HCT116 (cell line): ENCODE measurements at places on chromosomes 16 and 17.
A peak's percentile ranks its signal among the peaks of the same experiment; 100 is the strongest.

- H3K36me3 ChIP-seq, result no peaks in the 10 kb centered on the region; the same call in 1 of the 2 replicates
- no peak overlapping the region for H3K27ac ChIP-seq
- no peak for DNase-seq
- H3K4me3 ChIP-seq, result no peak overlapping the region
- no peaks in the 10 kb centered on the region for H3K27me3 ChIP-seq
- peaks cover 47% of the 10 kb centered on the region for H3K4me1 ChIP-seq
Measured at GRCh38 chr16:84726669-84727467, 27.1 kb downstream of the USP10 start.

GRCh38 chr17:33896263-33896662 is 358.8 kb upstream of the CCL2 start:
- no peaks in the 10 kb centered on the region for H3K4me1 ChIP-seq
- no peak overlapping the region for H3K4me3 ChIP-seq

DNA sequence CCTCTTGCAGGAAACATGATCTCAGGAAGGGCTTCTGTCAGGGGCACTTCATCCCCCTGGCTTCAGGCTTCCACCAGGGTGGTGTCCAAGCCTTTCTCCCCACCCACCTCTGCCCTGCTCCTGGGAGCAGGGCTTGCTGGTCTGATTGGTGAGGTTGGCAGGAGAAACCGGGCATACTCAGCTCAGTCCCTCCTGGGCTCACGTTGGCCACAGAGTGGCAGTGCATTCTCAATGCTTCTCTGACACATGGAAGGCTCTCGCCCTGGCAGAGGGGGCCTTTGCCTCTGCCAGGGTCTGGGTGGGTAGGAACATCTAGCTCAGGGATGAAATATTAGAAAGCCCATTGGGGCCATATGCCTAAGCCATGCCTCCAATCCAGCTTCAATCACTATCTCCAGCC is 142.8 kb downstream of the AXIN2 start:
- no peak overlapping the region for H3K27ac ChIP-seq
- H3K27me3 ChIP-seq, result no peaks in the 10 kb centered on the region
- H3K4me1 ChIP-seq, result no peaks in the 10 kb centered on the region; the same call in 1 of the 2 replicates
- DNase-seq, result no peak
- no peak overlapping the region for H3K4me3 ChIP-seq
- no peaks in the 10 kb centered on the region for H3K36me3 ChIP-seq

DNA sequence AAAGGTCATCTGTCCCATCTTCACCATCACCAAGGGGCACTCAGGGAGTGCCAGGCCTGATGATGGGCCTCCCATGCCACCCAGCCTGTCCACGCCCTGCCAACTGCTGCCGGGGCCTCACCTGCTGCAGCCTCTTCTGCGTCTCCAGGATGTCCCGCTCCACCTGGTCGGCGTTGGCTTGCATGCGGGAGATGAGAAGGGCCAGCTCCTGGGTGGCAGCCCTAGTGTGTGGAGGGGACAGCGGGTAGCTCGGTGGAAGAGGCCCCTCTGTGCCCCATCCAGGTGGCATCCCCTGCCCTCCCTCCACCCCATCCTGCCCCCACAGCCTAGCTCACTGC is 3.2 kb downstream of the EVPL start:
- H3K4me1 ChIP-seq, result peaks cover 35% of the 10 kb centered on the region
- no peak overlapping the region for H3K4me3 ChIP-seq
- peak overlapping the region; percentile 11; the same call in 1 of the 2 replicates for H3K27ac ChIP-seq
- DNase-seq, result no peak
- H3K36me3 ChIP-seq, result peaks cover 18% of the 10 kb centered on the region

DNA sequence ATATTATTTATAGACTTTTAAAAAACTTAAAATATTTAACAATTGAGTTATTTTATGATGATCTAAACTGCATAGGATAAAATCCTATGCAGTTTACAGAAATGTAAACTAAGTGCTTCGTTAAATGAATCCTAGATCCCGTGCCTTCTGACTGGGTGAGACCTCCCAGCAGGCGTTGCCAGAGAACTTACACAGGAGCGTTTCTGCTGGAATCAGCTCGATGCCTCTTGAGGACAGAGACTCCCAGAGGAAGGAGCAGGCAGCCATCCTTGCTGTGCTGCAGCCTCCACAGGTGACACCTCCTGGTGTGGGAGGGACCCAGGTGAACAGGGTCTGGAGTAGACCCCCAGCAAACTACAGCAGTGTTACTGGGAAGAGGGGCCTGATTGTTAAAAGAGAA is 160.4 kb downstream of the WWOX start:
- no peak overlapping the region for H3K4me3 ChIP-seq
- H3K27ac ChIP-seq, result no peak overlapping the region
- no peaks in the 10 kb centered on the region for H3K36me3 ChIP-seq
- H3K4me1 ChIP-seq, result no peaks in the 10 kb centered on the region

- no peak for DNase-seq
- H3K27ac ChIP-seq, result no peak overlapping the region
- no peak overlapping the region for H3K4me3 ChIP-seq
- H3K36me3 ChIP-seq, result no peaks in the 10 kb centered on the region
- peaks cover 11% of the 10 kb centered on the region for H3K4me1 ChIP-seq
- no peaks in the 10 kb centered on the region for H3K27me3 ChIP-seq
Measured at GRCh38 chr17:57168695-57169094, 83.6 kb downstream of the AKAP1 start.

- no peak overlapping the region for H3K27ac ChIP-seq
- no peak overlapping the region for H3K4me3 ChIP-seq
- peaks cover 27% of the 10 kb centered on the region for H3K4me1 ChIP-seq
- H3K27me3 ChIP-seq, result no peaks in the 10 kb centered on the region
- DNase-seq, result no peak
Measured at GRCh38 chr17:76873856-76874255, 5.7 kb downstream of the MGAT5B start.

DNA sequence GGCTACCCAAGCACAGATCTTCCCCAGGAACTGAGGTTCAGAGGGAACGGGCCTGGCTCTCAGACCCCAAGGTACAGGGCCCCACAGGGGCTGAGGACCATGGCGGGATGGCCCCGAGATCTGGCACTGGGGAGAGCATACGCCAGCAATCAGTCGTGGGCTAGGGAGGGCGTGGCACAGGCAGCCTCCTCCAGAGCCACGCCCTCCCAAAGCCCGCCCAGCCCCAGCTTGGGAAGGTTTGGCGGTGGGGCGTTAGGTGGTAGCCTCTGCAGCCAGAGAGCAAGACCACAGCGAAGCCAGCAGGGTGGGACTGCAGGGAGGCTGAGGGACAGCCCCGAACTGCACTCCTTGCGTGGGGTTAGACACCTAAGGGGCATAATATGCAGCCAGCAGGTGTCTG is 11.6 kb downstream of the WNT9B start:
- H3K4me3 ChIP-seq, result no peak overlapping the region
- no peaks in the 10 kb centered on the region for H3K27me3 ChIP-seq
- no peaks in the 10 kb centered on the region for H3K4me1 ChIP-seq

GRCh38 chr16:58656899-58657298 is 27.3 kb upstream of the CNOT1 start:
- peaks cover 4% of the 10 kb centered on the region; the same call in 1 of the 2 replicates for H3K4me1 ChIP-seq
- no peak overlapping the region for H3K4me3 ChIP-seq

DNA sequence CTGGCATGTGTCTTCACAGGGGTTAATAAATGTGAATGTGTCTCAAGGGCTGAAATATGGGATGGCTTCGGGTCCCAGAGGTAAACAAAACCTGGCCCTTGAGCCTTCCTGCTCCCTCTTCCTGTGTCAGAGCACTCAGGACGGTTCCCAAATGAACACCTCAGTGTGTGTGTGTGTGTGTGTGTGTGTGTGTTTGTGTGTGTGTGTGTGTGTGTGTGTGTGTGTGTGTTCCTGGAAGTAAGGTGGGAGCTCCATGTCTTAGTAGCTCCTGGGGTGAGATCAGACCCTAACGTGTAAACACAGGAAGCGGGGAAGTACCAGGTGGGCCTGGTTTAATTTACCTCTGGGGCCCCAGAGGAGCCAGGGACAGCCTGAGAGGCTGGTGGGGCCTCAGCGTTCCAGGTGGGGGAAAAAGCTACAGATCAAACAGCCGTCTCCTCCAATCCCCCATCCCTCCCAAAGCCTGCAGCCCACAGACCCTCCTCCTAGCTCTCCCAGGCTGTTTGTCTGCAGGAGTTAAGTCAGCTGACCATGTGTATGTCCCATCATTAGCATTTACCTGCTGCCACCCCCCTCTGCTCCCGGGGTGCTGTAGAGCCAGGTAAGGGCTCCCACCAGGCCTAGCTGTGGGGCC is 6.1 kb downstream of the KIF19 start:
- no peak for DNase-seq
- H3K27ac ChIP-seq, result no peak overlapping the region
- H3K27me3 ChIP-seq, result no peaks in the 10 kb centered on the region; the same call in 1 of the 2 replicates
- no peak overlapping the region for H3K4me3 ChIP-seq
- H3K4me1 ChIP-seq, result no peaks in the 10 kb centered on the region

DNA sequence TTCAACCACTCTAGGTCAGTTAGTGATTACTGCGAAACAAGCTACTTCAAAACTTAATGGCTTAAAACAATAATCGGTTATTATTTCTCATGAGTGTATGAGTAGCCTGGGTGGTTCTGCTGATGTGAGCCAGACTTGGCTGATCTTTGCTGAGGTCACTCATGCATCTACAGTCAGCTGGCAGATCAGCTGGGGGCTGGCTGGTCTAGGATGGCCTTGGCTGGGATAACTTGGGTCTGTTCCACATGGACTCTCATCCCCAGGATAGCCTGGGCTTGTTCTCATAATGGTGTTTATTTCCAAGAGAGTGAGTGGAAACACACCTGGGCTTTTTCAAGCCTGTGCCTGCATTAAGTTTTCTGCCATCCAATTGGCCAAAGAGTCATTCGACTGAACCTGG is 13.0 kb downstream of the CCDC182 start:
- H3K4me3 ChIP-seq, result no peak overlapping the region
- no peak overlapping the region for H3K27ac ChIP-seq
- no peaks in the 10 kb centered on the region for H3K36me3 ChIP-seq
- H3K4me1 ChIP-seq, result no peaks in the 10 kb centered on the region

- no peaks in the 10 kb centered on the region for H3K4me1 ChIP-seq
- peaks cover 44% of the 10 kb centered on the region for H3K27me3 ChIP-seq
- H3K27ac ChIP-seq, result no peak overlapping the region
Measured at GRCh38 chr16:9489835-9490467, 398.5 kb downstream of the HAPSTR1 start.

GRCh38 chr16:9437115-9437514 is 345.7 kb downstream of the HAPSTR1 start:
- H3K4me1 ChIP-seq, result no peaks in the 10 kb centered on the region
- peak; percentile 37 for DNase-seq
- peaks cover 18% of the 10 kb centered on the region for H3K27me3 ChIP-seq

DNA sequence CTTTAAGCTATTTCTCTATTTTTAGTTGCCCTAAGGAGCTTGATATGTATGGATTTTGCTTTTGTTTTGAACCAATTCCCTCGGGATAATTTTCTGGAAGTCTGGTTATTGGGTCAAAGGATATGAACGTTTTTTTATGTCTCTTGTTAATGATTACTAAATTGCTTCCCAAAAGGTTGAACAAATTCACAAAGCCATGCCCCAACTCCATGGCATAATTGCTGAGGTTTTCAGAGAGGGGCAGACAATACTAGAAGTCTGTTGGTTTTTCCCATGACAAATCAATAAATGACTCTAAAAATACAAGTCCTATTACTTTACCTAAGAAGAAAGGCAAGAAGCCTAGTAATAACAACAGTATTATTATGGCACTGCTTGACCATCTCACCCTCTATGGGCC is 11.4 kb upstream of the AKAP1 start:
- DNase-seq, result no peak
- no peaks in the 10 kb centered on the region for H3K36me3 ChIP-seq
- no peak overlapping the region for H3K27ac ChIP-seq

DNA sequence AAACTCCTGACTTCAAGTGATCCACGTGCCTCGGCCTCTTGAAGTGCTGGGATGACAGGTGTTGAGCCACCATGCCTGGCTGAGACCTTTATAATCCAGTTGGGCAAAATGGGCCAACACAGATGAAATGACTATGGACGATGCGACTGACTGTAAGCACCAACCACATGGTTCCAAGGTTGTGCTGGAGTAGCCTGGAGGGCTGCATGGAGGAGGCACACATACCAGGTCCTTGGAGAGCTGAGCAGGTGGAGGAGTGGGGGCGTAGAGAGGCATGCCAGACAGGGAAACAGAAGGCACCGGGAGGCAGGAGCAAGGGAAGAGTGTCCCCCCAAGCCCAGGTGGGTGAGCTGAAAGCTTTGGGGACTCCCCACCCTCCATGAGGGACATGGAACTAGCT is 85.2 kb downstream of the ABR start:
- no peaks in the 10 kb centered on the region; the same call in 1 of the 2 replicates for H3K4me1 ChIP-seq
- no peaks in the 10 kb centered on the region for H3K27me3 ChIP-seq
- no peaks in the 10 kb centered on the region for H3K36me3 ChIP-seq
- H3K27ac ChIP-seq, result no peak overlapping the region
- DNase-seq, result no peak

DNA sequence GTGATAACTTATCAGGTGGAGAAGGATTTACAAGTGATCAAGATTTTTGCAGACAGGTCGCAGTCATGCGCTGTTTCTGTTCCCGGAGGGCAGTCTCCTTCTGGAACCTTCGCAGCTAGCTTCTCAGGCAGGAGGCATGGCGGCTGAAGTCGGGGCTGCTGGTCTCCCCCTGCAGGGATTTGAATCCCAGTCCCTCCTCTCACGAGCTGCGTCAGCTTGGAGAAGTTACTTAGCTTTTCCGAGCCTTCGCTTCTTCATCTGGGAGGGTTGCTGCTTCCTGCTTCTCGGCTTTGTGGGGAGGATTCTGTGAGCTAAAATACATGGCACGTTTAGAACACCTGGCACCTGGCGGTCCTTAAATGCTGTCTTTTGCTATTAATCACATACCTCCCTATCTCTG is 287.8 kb upstream of the FOXF1 start:
- peaks cover 61% of the 10 kb centered on the region for H3K27me3 ChIP-seq
- H3K4me1 ChIP-seq, result no peaks in the 10 kb centered on the region
- no peak overlapping the region for H3K4me3 ChIP-seq
- DNase-seq, result no peak

GRCh38 chr17:16301963-16302855 is 51.1 kb downstream of the CENPV start:
- no peaks in the 10 kb centered on the region for H3K36me3 ChIP-seq
- no peak overlapping the region for H3K27ac ChIP-seq
- DNase-seq, result no peak

GRCh38 chr17:42946812-42947211 is 17.4 kb downstream of the AARSD1 start:
- no peaks in the 10 kb centered on the region; the same call in 1 of the 2 replicates for H3K4me1 ChIP-seq
- H3K4me3 ChIP-seq, result no peak overlapping the region
- H3K27ac ChIP-seq, result no peak overlapping the region
- peaks cover 20% of the 10 kb centered on the region; the same call in 1 of the 2 replicates for H3K36me3 ChIP-seq
- H3K27me3 ChIP-seq, result no peaks in the 10 kb centered on the region

- H3K27me3 ChIP-seq, result no peaks in the 10 kb centered on the region
- no peaks in the 10 kb centered on the region for H3K4me1 ChIP-seq
Measured at GRCh38 chr17:37848690-37849616, 75.3 kb upstream of the TBC1D3K start.

- H3K4me1 ChIP-seq, result no peaks in the 10 kb centered on the region
- DNase-seq, result no peak
- peaks cover 5% of the 10 kb centered on the region for H3K27me3 ChIP-seq
- H3K27ac ChIP-seq, result no peak overlapping the region
- H3K36me3 ChIP-seq, result no peaks in the 10 kb centered on the region
Measured at GRCh38 chr16:87642491-87642890, 40.2 kb downstream of the JPH3 start.

GRCh38 chr17:35099908-35100307 is 19.8 kb downstream of the RAD51D start:
- H3K36me3 ChIP-seq, result peaks cover 11% of the 10 kb centered on the region
- DNase-seq, result no peak
- peaks cover 10% of the 10 kb centered on the region for H3K4me1 ChIP-seq
- H3K4me3 ChIP-seq, result no peak overlapping the region
- H3K27ac ChIP-seq, result no peak overlapping the region
